Activated CD4-positive, alpha-beta T cell treated with anti-CD3 and anti-CD28 coated beads for 1 hour (primary cell): ENCODE measurements at places on chromosomes 5 and 9.

GRCh38 chr5:110268985-110269384 is 457.5 kb downstream of the TMEM232 start:
- DNase-seq = no peak

DNA sequence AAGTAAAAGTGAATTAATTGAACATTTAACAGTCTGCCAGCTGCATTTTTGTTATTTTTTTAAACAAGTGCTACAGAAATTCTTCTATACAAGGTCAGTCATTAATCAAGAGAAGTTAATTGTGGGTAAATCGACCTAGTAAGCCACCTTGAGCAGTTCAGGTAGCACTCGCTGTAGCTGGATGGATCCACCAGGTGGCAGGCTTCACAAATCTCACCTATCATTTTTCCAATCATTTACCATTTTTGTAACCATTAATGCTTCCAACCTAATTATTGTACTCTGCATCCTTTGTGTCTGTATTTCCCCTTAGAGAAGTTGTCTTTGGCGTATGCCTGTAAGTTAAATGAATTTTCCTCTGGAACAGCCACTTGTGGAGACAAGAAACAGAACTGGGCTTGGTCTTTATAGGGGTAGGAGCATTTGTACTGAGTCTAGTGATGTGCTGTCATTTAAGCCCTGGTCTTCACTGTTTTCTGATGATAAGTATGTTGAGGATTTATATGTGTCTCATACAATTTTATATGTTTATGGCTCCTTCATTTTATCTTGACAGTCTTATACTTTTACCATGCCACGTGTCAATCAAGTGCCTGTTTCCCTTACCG is 39.5 kb downstream of the CD180 start:
- DNase-seq = peak; percentile 40

- no peak for DNase-seq
Observed at GRCh38 chr5:14925326-14925725, 53.7 kb upstream of the ANKH start.

GRCh38 chr9:131809941-131810344 is 70.1 kb upstream of the RAPGEF1 start:
- DNase-seq = no peak

DNA sequence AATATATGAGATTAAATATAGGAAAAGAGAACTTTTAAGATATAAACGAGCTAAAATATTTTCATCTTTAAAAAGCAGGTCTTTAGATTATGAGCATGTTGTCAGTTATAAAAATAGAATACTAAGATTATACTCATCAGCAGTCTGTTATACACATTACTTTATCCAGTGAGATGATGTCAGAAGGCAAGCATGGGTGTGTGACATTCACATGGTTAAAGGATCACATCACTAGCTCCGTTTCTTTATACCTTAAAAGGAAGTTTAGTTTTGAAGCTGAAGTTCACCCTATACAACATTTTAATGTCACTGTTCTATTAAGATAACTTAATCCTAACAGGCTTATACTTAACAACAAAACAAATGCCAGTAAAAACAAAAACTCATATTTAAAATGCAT is 59.6 kb downstream of the RICTOR start:
- no peak for DNase-seq

DNA sequence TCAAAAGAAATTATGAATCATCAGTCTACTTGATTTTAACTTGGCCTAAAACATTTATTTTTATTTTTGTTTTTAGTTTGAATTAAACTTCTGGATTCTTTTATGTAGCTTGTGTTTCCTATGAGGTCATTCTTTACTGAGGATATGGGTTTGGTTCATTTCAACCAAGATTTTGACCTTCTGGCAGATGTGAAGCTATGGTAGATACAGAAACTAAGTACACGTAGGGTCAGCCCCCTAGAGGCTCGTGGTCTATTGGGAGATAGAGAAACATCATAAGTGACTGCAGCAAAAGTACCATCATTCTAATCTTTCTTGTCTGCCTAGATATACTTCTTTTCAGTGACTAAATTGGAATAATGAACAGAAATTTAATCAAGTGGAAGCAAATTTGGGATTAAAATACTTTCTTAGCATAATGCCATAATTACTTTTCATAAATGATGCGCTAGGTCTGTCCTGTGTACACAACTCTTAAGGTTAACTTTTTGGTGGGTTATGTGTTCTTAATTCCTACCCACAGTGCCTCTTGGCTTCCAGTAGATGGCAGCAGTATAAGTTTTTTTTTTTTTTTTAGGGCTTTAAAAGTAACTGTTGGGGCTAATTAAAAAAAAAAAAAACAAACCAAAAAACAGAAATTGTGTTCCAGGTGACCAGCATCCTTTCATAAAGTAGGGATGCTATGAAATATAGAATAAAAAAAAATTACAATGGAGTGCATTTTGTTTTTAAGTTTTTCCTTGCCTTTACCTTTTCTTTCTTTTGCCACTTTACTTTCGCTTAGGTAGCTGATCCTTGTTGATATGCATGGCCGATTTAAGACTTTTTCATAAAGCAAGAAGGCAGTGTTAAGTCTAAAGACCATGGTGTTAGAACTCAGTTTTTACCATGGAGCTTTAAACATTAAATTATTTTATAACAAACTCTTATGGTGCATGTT is 49.9 kb downstream of the LRRTM2 start:
- no peak for DNase-seq

GRCh38 chr9:1366276-1366675 is 316.1 kb downstream of the DMRT2 start:
- DNase-seq = no peak

DNA sequence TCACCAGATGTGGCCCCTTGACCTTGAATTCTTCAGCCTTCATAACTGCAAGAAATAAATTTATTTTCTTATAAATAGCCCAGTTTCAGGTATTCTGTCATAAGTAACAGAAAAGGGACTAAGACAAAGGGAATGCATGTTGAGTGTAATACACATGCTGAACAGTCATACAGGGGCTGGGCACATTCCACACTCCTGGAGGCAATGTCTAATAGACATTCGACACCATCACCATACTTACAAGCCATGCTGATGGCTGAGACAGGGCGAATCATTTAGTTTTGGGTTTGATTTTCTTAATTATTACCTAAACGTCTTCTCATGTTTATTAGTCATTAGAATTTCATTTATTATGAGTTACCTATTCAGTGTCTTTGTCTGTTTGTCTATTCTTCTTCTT is 68.5 kb downstream of the TENT4A start:
- no peak for DNase-seq

- DNase-seq = peak; percentile 40
Observed at GRCh38 chr5:140725799-140726471, 25.7 kb downstream of the ZMAT2 start.

- DNase-seq = no peak
Observed at GRCh38 chr5:57665146-57665936, 182.7 kb upstream of the ACTBL2 start.

GRCh38 chr5:166994226-166994625 is 1297.2 kb upstream of the WWC1 start:
- DNase-seq = no peak

DNA sequence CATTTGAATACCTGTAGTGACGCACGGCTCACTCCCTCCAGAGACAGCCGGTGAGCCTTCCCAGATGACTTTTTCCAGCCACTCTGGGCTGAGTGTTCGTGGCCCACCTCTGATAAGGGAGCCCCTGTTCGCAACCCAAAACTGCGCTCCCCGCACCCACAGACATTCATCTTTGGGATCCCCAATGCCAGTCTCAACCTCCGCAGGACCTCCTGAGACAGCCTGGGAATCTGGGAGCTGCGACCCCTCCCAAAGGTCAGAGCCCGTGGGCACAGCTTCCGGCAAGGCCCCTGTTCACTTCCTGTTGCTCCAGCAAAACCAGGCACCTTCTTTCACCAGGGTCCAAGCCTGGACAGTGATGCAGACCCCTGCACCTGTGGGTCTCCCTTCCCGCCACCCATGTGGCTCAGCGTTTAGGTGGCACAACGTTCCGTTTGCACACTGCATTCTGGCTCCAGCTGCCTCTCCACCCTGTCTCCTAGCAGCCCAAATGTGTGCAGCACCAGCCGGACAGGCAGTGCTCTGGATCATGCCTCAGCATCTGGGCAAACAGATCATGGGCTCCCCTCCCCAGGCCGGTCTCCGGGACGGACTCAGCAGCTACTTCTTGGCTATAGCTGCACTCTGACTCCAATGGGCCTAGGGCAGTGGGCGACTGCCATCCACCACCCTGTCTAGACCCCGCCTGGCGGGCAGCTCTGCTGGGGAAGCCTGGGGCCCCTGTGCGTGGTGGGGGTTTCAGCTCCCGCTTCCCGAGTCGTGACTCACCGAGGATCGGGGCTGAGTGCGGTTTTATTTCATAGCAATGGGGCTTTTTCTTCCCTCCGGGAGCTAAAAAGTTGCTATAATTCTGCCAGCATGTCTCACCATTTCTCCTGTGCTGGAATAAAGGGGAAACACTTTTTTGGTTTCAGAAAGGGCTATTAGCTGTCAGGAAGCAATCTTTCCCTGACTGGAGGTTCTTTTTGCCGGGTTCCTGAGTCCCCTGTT is 156.0 kb downstream of the OLFM1 start:
- DNase-seq = no peak

GRCh38 chr5:2742921-2743679 is 8.4 kb downstream of the IRX2 start:
- no peak for DNase-seq

- no peak for DNase-seq
Observed at GRCh38 chr5:112948458-112948857, 26.4 kb upstream of the REEP5 start.

DNA sequence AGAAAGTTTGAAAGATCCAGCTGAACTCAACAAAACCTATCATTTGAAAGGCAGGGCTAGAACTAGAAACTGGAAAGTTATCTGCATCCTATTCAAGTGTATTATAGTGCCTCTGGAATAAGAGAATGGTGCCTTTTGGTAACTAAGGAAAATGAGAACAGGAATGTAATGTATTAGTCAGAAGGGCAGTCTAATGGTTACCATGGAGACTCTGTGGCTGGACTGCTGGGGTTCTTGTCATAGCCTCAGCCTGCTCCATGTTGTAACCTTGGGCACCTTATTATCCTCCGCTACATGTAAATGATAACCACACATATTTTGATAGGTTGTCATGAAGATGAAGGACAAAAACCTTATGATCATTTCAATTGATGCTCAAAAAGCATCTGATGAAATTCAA is 24.6 kb upstream of the IFNB1 start:
- no peak for DNase-seq

DNA sequence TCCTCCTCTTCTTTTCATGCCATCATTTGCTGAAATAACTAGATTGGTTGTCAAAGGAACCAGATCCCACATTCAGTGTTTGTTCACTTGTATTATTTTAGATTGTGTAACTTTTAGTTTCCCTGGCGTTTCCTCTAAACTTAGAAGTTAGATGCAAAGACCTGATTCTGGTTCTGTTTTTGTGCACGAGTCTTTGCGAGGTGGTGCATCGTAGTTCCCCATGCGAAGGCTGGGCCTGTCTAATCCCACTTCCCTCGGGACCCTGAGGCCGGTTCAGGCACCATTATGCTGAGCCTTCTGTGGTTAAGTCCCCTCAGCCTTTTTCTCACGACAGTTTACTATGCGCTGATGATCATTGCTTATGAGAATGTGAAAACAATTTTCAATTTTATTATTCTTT is 219.1 kb upstream of the OTULINL start:
- no peak for DNase-seq

DNA sequence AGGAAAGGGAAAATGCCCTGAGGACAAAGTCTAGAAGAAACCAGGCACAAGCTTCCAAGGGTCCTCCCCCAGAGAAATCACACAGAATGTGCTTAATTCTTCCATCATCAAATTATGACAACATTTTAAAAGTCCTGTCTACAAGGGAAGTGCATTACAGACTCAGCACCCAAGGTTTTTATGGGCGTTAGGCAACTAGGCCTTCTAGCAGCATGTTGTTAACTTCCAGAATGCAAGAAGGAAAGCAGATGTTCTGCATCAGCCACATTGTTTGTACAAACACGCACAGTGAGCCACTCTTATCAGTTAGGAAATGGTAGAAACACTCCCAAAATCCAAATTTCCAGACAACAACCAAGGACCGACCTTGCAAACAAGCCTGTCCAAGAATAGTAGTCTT is 26.5 kb downstream of the SMC5 start:
- DNase-seq = no peak
